Activated CD4-positive, alpha-beta memory T cell treated with anti-CD3 and anti-CD28 coated beads, Interleukin-2, amount 10 ng/mL, durations not matched to agents 7 days and 5 days (primary cell): ENCODE measurements at places on chromosomes 4 and X.

DNA sequence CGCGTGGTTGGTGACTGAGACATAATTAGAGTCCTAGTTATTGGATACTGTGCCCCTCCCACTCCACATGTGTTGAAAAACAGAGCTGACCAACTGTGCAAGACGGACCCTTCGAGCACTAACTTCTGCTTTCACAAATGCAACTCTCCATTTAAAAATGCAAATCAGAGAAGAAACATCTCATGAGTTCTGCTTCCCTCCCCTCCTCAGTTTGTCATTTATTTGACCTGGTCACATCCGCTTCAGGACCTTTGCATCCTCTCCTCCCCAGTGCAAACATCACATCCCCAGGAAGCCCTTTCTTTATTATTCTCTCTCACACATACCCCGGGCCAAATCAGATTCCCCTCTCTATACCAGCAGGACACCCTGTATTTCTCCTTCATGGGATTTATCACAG is 38.1 kb upstream of the NOCT start:
- no peak for DNase-seq

- DNase-seq: no peak
Observed at GRCh38 chr4:148312956-148313490, 129.2 kb downstream of the NR3C2 start.

DNA sequence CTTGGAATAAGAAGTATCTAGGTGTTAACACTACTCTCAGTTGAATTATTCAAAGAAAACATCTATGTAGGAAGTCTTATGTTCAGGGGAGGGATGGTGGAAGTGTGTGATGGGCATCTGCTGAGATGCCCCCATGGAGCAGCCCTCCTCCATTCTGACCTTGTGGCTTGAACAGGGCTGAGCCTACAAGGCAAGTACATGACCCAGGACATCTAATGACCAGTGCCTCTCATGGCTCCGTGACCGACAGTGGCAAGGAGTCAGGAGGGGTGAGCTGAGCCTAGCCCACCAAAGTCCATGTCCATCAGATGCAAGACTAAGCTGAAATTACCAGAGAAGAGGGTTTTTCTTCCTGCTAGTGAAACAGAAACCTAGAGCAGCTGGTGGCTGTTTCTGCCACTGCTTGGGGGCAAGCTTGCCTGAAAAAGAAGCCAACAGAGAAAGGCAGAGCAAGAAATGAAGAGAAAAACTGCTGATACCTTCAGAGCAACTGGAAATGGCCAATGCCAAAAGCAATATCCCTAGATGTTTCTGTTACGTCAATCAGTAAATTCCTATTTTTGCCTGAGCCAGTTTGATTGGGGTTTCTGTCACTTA is 113.5 kb downstream of the TSPAN5 start:
- DNase-seq: no peak

DNA sequence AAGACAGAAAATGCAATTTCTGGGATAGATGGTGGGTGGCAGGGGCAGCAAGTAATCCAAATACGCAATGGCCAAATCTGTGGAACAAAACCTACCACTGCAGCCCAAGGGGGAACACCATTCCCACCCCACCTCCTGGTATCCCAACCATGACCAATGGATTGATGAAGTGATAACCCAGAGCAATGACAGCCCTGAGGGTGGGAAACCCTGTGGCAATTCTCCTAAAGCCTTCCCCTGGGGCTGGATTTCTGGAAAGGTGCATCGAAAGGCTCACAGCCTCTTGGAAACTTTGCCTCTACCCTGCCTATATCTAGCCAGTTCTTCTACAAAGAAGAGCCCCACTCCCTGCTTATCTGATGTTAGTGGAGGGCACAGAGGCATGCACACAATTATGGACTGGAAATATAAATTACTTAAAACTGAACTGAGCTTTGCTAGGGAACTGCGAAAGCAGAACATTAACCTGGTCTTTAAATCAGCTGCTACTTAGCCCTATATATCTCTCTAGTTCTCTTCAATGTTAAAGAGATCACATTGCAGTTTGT is 59.9 kb upstream of the TXK start:
- no peak for DNase-seq

DNA sequence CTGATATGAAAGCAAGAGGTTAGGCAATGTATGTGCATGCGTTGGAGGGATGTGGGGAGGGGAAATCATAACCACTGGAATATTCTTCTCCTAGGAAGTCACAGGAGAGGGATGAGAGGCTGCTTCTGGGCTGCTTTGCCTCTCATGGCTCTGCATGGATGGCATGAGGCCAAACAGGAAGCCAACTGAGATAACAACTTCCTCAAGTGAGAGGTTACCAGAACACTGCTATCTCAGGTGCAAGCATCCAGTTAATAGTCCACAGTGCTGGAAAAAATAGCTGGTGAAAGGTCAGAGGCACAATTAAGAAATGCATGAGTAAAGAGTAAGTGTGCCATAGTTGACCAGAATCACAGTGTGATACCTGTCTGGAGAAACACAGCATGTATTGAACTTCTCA is 113.3 kb downstream of the ELOVL6 start:
- no peak for DNase-seq

- DNase-seq: no peak
Observed at GRCh38 chrX:108230574-108230973, 139.0 kb downstream of the ATG4A start.

GRCh38 chr4:122341886-122342285 is 36.9 kb upstream of the ADAD1 start:
- DNase-seq: no peak

DNA sequence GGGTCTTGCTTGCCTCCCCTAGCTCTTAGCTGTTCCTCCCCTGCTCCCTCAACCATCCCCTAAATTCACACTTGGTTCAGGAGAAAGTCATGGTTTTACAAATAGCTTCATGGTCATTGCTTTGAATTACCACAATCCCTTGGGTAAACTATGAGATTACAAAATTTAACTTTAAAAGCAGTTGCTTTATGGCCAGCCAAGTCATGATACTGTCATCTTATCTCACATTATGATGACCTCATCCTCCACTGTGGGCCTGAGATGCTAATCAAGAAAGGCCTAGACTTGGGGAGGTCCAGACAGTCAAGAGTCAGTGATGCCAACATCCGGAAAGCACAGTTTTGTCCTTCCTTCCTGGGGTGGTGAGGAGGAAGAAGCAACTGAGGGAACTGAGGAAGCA is 10.5 kb upstream of the FGF16 start:
- DNase-seq: no peak

DNA sequence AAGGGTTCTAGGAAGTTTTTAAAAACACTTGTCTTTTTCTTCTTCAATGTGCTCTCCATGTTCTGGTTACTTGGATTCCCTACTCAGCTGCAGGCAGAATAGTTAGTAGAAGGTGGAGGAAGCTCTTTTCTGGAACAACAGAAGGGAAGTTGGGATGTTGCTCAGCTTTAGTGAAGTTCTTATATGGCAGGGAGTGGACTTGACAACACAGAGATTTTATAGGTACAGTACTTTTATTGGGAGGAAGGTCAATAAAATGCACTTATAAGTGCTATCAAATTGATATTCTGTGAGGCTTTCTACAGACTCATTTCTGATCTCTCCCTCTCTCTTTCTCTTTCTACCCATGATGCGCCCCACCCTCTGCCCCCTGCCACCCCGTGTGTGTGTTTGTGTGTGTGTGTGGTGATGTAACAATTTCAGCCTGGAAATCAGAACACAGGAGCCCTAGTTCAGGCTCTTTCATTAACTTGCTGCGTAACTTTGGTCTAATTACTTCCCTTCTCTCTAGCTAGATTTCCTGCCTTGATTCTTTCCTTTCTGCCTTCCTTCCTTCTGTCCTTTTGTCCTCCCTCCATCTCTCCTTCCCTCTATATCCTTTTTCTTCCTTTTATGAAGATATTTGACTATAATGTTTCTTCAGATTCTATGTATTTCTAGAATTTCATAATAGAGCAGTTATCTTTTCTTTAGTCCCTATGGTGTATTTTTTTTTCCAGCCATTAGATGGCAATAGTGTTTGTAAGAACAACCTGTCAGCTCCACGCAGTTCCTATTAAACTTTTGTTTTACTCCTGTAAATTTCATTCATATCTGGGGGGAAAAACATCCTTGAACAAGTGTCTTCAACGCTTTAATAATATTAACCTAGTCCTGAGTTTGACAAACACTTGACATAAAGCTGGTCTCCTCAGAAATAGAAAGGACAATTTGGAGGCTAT is 37.1 kb downstream of the HEPH start:
- no peak for DNase-seq

GRCh38 chrX:150768132-150768485 is 74.9 kb downstream of the MTMR1 start:
- DNase-seq: no peak

DNA sequence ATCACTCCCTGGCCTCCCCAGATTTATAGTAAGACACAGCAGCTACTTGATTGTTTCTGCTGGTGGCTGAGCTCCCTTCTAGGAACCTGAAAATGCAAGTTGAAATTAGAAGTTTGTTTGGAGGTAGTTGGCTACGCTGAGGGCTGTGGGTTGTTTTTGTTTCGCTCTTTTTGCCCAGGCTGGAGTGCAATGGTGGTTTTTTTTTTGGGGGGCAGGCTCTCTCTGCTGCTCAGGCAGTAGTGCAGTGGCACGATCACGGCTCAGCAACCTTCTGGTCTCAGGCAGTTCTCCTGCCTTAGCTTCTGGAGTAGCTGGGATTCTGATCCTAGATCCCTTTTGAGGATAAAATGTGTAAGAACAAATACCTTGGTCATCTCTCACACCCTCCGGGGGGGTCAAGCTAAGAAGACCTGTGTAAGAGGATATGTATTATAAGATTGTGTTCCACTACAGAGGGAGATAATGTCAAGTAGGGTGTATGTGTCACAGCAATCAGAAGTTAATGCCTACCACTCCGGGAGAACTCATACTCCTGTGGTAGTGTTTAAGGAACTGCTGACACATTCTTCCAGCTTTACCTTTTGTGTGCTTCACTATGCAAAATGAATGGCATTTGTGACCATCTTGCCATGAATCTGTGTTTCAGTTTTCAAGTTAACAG is 9.7 kb downstream of the JADE1 start:
- DNase-seq: no peak
